ENCODE measurements at places on chromosomes 6 and 20. TPM values are rescaled to one million over a fixed set of nuclear protein-coding genes. Genes with fewer than 3 reads are reported as not detected.
A peak's percentile ranks its signal among the peaks of the same experiment; 100 is the strongest.

Gene RPP21
- 4.5 TPM for total RNA-seq

Gene GNMT
- 0.45 TPM for total RNA-seq

DNA sequence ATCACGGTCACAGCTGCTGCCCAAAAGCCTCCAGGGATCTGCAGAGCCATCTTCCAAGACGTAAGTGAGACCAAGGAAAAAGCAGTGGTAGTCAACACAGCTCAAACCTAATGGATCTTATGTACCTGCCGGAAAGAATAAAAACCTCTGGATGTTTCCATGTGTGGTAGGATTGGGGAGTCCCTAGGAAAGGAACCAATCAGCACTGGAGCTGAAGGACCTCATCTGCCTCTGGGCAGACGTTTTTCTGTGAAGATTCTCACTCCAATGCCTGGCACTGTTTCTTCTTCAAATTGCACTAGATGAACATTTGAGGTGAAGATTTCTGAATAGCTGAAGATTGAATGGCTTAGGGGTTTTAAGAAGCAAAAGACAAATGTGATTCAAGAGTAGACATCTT, at the start of gene HLA-DQB2:
HLA-DQB2 (minus strand) TSS at position 112 of the 400 bp plus-strand sequence; CDS start at position 50, 62 bp downstream.
- no peak within 1 kb of the TSS for H3K27ac ChIP-seq
- H3K4me1 ChIP-seq = no peaks in the 10 kb centered on the region
- no peak within 1 kb of the TSS for H3K4me3 ChIP-seq
- no peaks in the 10 kb centered on the region for H3K36me3 ChIP-seq

DNA sequence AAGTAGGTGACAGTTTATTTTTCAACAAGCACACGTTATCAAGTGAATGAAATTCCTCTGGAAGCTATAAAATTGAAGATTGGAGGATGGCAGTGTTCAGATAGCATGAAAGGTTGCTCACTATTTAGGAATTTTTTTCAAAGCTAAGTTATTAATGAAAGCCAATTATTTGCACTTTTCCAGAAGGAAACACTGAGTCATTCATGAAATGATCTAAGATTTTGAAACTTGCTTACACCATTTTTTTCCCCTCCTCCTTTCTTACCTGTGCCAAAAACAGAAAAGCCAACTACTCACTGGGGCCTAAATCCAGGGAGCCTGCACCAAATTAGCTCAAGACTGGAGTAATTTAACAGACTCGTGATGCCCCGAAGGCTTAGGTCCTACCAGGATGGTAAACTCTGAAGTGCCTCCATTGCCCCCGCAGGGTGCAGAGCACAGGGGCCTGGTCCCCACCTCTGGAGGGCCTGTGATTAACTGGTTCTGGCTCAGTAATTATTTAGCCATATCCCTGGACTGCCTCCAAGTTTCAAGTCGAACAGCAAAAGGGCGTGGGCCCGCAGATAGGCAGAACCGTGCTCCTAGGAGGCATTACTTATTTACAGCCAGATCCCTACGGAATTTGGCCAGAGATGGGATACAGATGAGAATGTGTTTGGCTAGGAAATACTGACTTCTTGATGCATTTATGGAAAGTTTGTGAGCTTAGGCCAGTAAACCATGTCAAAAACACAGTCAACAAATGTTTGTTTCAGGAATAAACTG, 28.0 kb upstream of the ZNF217 start:
- peak; percentile 87 for DNase-seq
- H3K4me1 ChIP-seq = peaks cover 23% of the 10 kb centered on the region
- no peaks in the 10 kb centered on the region for H3K36me3 ChIP-seq
- H3K27me3 ChIP-seq = no peaks in the 10 kb centered on the region
- no peak overlapping the region for H3K4me3 ChIP-seq

Gene APOBEC2
- not detected for total RNA-seq

Gene TRIM15
- not detected for total RNA-seq

Gene LAMA4
- total RNA-seq = 141 TPM

Gene PSORS1C2
- not detected for total RNA-seq

Gene SNAP25
- not detected for total RNA-seq

GRCh38 chr6:124983383-124984083, 21.3 kb downstream of the RNF217 start:
- no peaks in the 10 kb centered on the region for H3K4me1 ChIP-seq
- H3K36me3 ChIP-seq = peaks cover 5% of the 10 kb centered on the region
- DNase-seq = no peak
- H3K4me3 ChIP-seq = no peak overlapping the region

Gene PGC
- total RNA-seq = 1,005 TPM

GRCh38 chr6:165191461-165191860, 117.9 kb downstream of the C6orf118 start:
- no peak for DNase-seq
- H3K36me3 ChIP-seq = no peaks in the 10 kb centered on the region
- no peak overlapping the region for H3K4me3 ChIP-seq
- H3K27me3 ChIP-seq = no peaks in the 10 kb centered on the region
- no peaks in the 10 kb centered on the region for H3K4me1 ChIP-seq

GRCh38 chr20:1281279-1282057, 15.4 kb downstream of the SNPH start:
- H3K27ac ChIP-seq = peak overlapping the region; percentile 60
- H3K4me3 ChIP-seq = no peak overlapping the region
- peak; percentile 37 for DNase-seq

GRCh38 chr6:53309059-53309900, 39.5 kb downstream of the ELOVL5 start:
- H3K36me3 ChIP-seq = no peaks in the 10 kb centered on the region
- H3K4me3 ChIP-seq = no peak overlapping the region
- no peak overlapping the region for H3K27ac ChIP-seq

- H3K4me1 ChIP-seq = no peaks in the 10 kb centered on the region
- no peaks in the 10 kb centered on the region for H3K36me3 ChIP-seq
- no peak overlapping the region for H3K4me3 ChIP-seq
- DNase-seq = no peak
- H3K27ac ChIP-seq = no peak overlapping the region
Measured at GRCh38 chr6:48798296-48798695, 664.8 kb downstream of the MMUT start.

Gene MEI4
- total RNA-seq = 0.73 TPM
